Fibroblast of the aortic adventitia (primary cell): ENCODE measurements at places on chromosomes 12 and 14. TPM values are rescaled to one million over a fixed set of nuclear protein-coding genes. Genes with fewer than 3 reads are reported as not detected.

OTUB2 gene
- 2.5 and 2.8 TPM in 2 replicates for total RNA-seq

PZP gene
- total RNA-seq: not detected in 2 replicates

EDDM3A gene
- total RNA-seq: not detected in 2 replicates

ELK3 gene
- 18.6 and 75.0 TPM in 2 replicates for total RNA-seq

TIGAR gene
- 11.5 and 20.4 TPM in 2 replicates for total RNA-seq

RFLNA gene
- 0.45 and 1.1 TPM in 2 replicates for total RNA-seq

POTEG gene
- total RNA-seq: not detected in 2 replicates
